ENCODE measurements at places on chromosomes 5 and 9. TPM values are rescaled to one million over a fixed set of nuclear protein-coding genes. Genes with fewer than 3 reads are reported as not detected.

The TRMO gene
- total RNA-seq = 12.3 TPM

The EQTN gene
- total RNA-seq = not detected

The SMIM33 gene
- 0.30 TPM for total RNA-seq

The HNRNPH1 gene
- total RNA-seq = 1,029 TPM

The AIF1L gene
- 0.13 TPM for total RNA-seq

The AK3 gene
- total RNA-seq = 14.7 TPM

The MAT2B gene
- total RNA-seq = 53.8 TPM

The TTC23L gene
- total RNA-seq = not detected

The PTPDC1 gene
- total RNA-seq = 4.5 TPM

The TEX10 gene
- 29.1 TPM for total RNA-seq

The C9 gene
- total RNA-seq = 0.24 TPM

The SHISAL2B gene
- total RNA-seq = not detected

The LIX1 gene
- total RNA-seq = not detected

The CNTLN gene
- total RNA-seq = 1.9 TPM

The PCA3 gene
- not detected for total RNA-seq

The FGF1 gene
- not detected for total RNA-seq

The BSPRY gene
- 0.87 TPM for total RNA-seq

The NME5 gene
- total RNA-seq = not detected

The ANKRD31 gene
- 0.41 TPM for total RNA-seq

The ANKRD18A gene
- 5.3 TPM for total RNA-seq

The LNPEP gene
- 20.6 TPM for total RNA-seq

All from activated T-cell treated with anti-CD3 and anti-CD28 coated beads, Interleukin-2, amount 50 U/mL, for 4 hours (primary cell).